ENCODE measurements at places on chromosomes 12 and 14.

DNA sequence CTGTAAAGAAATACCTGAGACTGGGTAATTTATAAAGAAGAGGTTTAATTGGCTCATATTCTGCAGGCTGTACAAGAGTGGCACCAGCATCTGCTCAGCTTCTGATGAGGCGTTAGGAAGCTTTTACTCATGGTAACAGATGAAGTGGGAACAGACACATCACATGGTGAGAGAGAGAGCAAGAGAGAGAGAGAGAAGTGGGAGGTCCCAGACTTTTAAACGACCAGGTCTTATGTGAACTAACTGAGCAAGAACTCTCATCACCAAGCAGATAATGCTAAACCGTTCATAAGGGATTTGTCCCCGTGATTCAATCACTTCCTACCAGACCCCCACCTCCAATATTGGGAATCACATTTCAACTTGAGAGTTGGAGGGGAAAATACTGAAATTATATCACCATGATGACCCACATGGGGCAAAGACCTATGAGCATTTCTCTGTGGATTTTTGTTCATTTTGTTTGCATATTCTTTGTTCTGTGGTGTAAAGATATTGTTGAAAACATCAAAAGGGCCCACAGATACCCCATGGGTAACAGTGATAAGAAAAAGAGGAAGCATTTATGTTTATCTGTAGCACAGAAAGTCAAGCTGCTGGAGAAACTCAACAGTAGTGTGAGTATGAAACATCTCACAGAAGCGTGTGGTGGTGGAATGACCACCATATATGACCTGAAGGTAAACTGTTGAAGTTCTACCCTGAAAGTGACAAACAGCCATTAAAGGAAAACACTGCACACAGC is 135.2 kb upstream of the PDE3A start:
- DNase-seq = no peak

DNA sequence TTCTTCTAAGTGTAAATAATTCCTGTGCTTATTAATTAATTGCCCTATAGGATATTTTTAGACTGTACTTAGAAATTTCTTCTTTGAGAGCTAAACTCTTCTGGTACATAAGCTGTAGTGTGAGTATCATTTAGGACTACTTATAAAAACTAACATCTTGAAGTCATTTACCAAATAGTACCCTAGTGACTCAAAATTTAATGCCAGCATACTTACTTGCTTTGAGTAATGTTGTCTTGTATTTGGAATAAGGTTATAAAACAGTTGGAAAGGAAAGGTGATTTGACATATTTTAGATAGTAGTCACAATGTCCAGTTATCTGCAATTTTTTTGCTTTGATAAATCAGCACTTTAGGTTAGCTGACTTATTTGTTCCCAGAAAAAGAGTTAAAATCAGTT is 39.1 kb downstream of the SPATA7 start:
- no peak for DNase-seq

DNA sequence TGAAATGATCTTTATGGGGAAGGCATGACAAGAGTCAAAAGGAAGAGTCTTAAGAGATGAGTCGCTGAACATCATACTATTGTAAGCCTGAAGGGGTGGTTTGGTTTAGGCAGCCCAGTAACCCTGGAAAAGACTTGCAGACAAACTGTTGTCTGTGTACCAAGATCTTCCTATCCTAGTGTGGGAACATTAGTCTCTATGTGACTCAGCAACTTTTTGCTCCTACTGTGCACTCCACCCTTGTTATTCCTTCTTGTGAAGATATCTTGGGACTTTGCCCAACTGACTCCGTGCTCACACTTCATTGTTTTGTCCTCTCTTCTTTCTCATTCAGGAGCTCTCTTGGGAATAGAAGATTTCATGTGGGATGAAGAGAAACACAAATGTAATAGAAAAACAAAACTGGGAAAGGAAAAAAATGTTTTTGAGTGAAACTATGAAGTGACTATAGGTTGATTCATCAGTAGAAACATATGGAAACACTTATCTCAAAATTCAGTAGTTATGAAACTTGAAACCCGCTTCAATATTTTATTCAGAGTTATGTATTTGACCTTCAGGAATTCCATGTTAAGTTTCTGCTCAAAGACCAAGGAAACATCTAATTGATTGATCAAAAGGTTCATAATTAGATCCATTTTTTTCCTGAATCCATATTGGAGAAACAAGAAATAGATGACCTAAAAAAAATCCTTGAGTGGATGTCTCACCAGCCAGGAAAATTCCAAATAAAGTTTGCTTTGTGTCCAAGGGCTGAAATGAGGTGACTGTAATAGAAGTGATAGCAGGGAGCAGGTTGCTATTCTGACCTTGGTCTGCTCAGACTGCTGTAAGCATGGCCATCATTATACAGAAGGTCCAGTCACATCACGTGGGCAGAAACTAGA is 67.2 kb downstream of the BTG1 start:
- DNase-seq = peak; percentile 42

- DNase-seq = no peak
These were observed 66.4 kb downstream of the RFLNA start for GRCh38 chr12:124361074-124361970.

DNA sequence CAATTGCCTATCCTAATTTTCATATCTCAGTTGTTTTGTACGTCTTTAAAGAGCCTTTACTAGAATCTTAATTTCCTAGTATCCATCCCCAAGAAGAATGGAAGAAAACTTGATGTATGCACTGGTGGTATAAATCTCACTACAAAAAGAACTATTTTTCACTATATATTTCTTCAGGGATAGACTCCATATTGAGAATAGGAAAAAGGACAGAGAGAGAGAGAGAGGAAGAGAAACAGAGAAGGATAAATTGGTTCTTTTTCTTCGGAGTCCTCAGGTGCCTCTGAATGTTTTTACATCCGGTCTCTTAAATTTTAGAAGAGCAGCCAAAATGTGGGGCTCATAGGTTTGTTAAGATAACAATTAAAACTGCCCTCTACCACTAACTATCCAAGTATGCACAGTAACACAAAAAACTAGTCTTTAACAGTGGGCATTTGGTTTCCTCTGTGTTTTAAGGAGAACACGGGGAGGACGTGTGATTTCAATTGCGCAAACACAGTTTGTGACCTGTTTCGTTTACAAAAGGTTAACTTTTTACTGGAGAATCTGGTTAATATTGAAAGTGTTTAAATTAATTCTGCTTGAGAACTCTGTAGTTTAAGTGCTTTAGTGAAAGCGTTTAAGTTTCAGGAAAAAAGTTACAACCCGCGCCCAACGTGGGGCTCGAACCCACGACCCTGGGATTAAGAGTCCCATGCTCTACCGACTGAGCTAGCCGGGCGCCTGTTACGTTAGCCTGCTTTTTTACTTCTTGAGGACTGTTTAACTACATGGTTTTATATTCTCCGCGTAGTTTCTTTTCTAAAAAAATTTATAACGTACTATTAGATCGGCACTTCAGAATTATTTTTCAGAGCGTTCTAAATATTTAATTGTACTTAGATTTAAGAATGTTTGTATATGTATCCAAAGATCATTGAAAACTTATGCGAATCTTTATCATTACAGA is 5.1 kb upstream of the PSMA3 start:
- peak; percentile 82 for DNase-seq

DNA sequence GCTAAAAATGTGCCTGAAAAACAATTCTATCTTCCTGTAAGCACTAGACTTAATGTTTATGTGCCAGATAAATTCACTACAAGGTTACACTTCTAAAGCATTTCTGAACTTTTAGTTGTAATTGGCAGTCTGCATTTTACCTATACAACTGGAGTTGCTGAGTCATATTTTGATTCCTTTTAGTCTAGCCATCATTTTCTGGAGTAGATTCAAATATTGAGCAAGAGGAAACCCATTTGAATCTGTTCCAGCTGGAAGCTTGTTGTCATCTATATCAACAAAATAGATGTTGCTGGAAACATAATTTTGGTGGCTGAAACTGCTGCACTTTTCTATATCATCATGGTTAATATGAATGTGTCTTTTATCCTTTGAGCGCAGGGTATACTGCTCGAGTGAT is 122.2 kb upstream of the CCDC175 start:
- no peak for DNase-seq

DNA sequence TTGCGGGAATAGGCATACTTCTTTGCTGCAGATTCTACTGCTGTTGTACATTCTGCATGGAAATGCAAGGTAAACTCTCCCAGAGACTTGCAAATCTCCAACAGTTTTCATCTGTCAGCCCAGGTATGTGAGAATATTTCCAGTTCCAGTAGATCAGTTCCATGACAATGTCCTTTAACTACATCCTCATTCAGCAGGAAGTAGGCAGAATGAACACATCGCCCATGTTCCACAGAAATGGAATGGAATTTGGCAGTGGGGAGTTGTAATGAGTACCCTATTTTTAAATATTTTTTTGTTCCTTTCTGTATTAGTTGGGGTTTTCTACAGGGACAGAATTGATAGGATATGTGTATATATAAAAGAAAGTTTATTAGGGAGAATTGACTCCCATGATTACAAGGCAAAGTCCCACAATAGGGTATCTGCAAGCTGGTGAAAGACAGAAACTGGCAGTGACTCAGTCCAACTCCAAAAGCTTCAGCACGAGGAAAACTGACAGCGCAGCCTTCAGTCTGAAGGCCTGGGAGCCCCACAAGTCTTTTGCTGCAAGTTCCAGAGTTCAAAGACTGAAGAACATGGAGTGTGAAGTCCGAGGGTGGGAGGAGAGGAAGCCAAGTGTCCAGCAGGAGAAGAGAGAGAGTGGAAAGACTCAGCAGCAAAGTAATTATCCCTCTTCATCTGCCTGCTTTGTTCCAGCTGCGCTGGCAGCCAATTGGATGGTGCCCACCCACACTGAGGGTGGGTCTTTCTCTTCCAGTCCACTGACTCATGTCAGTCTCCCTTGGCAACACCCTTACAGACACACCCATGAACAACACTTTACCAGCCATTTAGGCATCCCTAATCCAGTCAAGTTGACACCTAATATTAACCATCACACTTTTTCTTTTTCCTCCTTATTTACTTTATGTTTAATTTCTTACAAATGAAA is 110.4 kb upstream of the SCAF11 start:
- DNase-seq = no peak

GRCh38 chr12:75157385-75157784 is 52.3 kb downstream of the KCNC2 start:
- DNase-seq = no peak

DNA sequence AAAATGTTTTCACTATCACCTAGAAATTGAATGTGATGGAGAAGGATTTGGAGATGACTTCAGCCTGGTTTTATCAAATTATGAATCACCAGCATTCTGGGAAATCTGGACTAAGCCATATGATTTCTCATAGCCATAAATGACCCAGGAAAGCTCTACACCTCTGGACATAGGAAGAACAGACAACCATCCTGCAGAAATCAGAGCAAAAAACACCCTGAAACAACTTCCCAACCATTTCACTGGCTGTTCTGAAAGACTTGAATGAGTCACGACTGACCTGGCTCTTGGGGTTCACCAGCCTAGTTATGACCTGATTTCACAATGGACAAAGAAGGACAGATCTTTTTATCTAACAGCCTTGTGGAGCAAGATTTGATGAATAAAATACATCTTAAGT is 123.8 kb downstream of the KCNH5 start:
- no peak for DNase-seq

- DNase-seq = no peak
These were observed 3.5 kb upstream of the FOXN3 start for GRCh38 chr14:89420502-89420901.

DNA sequence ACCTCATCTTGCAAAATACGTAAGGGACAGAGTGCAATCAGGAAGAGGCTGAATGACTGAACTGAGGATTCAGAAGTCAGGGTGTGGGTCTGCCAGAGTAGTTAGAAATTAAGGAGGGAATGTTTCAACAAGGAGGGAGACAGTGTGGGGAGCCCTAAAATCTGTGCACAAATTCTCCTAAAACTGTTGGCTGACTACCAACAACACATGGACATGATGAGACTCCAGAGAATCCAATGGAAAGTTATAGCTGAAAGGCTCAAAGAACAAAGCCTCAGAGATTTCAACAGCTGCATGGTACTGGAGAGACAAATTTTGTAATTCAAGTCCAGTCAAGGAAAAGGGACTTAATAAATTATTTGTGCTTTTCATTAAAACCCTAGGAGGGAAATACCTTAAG is 36.1 kb upstream of the NEDD1 start:
- DNase-seq = no peak
